ENCODE measurements at places on chromosomes 3 and 15.

DNA sequence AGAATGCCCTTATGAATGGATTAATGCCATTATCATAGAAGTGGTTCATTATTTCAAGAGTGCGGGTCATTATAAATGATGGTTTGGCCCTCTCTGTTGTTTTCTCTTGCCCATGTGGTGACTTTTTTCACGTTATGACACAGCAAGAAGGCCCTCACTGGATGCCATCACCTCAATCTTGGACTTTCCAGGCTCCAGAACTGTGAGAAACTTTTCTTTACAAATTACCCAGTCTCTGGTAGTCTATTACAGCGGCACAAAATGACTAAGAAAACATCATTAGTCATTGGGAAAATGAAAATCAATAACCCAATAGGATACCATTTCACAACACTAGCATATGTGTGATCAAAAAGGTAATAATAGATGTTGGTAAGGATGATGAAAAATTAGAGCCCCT lies 119.0 kb upstream of the LPP start:
- no peak for DNase-seq

- DNase-seq = no peak
These were observed 54.3 kb downstream of the DNAJB8 start for GRCh38 chr3:128412180-128413002.

- DNase-seq = no peak
These were observed 156.7 kb upstream of the MEF2A start for GRCh38 chr15:99409097-99409473.

GRCh38 chr3:46612324-46612723 lies at the start of gene FAM240A:
Gene FAM240A, plus strand, starts transcription at chr3:46612525. Its CDS starts 159 bp downstream, at chr3:46612684.
- DNase-seq = no peak

DNA sequence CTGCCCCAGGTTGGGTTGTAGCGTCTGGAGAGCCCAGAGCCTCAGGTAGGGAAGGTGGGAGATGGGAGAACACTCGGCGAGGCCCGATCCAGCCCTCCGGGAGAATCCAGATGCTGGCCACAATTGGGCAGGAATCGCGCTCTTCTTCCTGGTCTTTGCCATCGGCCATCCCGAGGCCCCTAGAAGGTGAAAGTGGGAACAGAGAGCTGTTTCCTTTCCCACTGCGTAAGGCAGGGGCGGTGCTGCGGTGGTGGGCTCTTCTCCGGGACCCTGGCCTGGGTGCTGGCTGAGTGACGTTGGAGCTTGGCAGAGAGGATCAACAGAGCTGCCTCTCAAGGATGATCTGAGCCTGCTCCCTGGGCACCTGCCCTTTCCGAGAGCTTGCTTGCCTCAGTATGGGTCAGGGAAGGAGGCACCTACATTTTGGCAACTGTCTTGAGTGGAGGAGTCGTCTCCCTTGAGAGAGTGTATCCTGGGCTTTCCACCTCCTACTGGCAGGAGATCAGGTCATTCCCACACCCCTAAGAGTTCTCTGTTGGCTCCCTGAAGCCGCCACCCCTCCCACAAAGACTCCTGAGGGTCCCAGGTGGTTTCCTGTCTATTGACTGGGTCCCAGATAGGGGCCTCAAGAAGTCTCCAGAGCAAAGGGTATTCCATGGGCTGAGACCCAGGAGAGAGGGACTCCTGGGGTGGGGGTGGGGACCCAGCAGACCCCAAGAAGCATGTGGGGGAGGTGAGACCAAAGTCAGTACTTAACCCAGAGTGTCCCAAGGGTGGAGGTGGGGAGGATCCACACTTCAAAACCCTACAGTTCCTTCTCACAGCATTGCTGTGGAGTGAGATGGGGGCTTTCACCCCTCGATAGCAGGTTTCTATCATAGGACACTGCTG lies 1.6 kb downstream of the C15orf39 start:
- DNase-seq = no peak

- DNase-seq = no peak
These were observed 109.5 kb downstream of the DPH6 start for GRCh38 chr15:35436422-35436821.

- no peak for DNase-seq
These were observed 317.7 kb upstream of the TPRG1 start for GRCh38 chr3:188853856-188854771.

- no peak for DNase-seq
These were observed 31.1 kb downstream of the TNK2 start for GRCh38 chr3:195877136-195877715.

DNA sequence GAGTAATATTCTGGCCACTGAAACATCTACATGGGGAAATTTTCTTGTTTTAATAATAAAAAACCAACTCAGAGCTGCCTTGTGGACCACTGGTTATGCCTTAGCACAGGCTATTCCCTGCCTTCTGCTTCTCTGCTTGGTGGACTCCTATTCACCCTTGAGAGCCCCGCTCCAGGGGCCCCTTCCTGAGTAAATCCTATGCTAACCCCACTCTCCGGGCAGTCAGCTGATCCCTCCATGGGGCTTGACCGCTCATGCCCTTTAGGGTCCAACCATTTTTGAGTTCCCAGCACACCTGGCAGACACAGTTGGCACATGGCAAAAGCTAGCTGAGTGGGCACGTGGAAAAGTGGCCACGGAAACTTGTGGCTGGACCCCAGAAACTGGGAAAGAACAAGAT lies 38.2 kb downstream of the ATP2B2 start:
- no peak for DNase-seq

- DNase-seq = no peak
These were observed 29.9 kb upstream of the TTC14 start for GRCh38 chr3:180571831-180572598.

DNA sequence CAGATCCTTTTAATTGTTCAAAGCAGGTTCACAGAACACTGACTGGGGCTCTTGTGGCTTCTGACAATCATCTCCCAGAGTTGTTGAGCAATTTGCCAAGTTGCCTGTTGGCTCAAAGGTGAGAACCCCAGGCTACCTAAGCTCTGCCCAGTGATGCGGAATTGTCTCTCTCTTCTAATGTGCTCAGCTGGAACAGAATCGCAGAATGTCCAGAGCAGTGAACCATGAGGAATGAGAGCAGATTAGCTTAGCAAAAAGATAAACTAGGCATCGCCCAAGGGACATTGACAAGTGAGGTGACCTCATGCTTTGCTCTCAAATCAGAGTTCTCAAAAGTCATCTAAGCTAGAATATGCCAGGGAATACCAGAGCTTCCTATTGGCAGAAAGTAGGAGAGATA lies 148.1 kb downstream of the WDR76 start:
- no peak for DNase-seq

DNA sequence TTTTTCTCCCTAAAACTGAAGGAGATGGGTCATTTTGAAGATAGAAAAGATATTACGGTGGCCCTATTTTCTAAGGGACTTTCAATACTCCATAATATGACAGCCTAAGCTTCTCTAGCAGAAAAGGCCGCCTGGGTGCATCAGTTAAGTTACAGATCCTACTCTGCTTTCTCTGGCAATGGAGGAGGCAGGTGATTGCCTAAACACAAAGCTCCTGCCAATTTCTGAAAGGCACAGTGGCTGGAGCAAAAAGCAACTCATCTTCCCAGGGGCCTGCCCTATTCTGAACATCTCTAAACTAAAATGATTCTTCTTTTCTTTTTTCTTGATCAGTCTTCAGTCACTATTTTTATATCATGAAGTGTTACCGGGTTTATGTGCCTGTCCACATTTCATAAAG lies 276.7 kb downstream of the CNTN4 start:
- no peak for DNase-seq

- DNase-seq = no peak
These were observed 118.7 kb upstream of the PTPRG start for GRCh38 chr3:61442696-61443095.

DNA sequence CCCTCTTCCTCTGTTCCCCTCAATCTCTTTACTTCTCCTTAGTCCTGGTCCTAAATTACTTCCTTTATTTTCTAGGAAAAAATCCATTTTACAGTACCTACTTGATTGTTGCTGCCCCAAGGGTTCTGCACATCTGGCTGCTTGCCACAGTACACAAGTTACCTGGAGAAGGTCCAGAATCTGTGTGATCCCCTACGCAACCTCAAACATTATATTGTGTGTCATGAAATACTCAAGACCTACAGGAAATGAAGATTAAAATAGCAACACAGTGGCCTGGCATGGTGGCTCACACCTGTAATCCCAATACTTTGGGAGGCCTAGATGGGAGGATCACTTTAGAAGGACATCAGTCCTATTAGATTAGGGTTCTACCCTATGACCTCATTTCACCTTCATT lies 48.7 kb downstream of the PRKAR2A start:
- no peak for DNase-seq

GRCh38 chr15:74121039-74121438 lies 9.3 kb upstream of the ISLR2 start:
- DNase-seq = no peak

GRCh38 chr15:89766357-89767311 lies 9.5 kb upstream of the MESP2 start:
- no peak for DNase-seq

GRCh38 chr3:127541320-127541719 lies 49.2 kb downstream of the TPRA1 start:
- no peak for DNase-seq

- no peak for DNase-seq
These were observed 46.9 kb downstream of the COMMD2 start for GRCh38 chr3:149705416-149705815.

GRCh38 chr3:141448606-141449220 lies 38.1 kb upstream of the RASA2 start:
- DNase-seq = no peak

DNA sequence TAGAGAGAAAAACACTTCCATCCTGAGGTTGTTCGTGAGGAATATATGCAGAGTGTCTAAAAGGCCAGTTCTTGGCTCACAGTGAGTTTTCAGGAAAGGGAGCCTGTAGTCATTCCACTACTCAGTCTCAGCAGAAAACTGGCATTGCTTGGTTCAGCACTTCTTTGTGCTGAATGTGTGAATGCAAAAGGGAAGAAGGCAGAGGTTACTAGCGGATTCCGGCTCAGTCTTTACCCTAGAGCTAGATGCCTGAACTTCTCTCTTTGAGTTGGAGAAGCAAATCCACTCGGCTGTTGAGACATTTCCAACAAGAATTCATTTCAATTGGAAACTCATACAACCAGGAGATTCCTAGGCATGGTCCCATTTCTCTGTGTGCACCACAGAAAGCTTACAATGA lies 23.1 kb upstream of the FRMD4B start:
- DNase-seq = no peak

GRCh38 chr3:120263792-120264191 lies 21.2 kb downstream of the GPR156 start:
- no peak for DNase-seq

GRCh38 chr15:64246364-64247189 lies 83.8 kb upstream of the PPIB start:
- peak; percentile 41 for DNase-seq

GRCh38 chr3:11438646-11439045 lies 166.4 kb downstream of the ATG7 start:
- DNase-seq = no peak

- DNase-seq = no peak
These were observed 26.1 kb downstream of the GRK7 start for GRCh38 chr3:141789281-141789680.

GRCh38 chr15:28017423-28017924 lies 81.6 kb downstream of the OCA2 start:
- DNase-seq = no peak

- no peak for DNase-seq
These were observed 156.7 kb downstream of the TMCO5A start for GRCh38 chr15:38091078-38091645.

DNA sequence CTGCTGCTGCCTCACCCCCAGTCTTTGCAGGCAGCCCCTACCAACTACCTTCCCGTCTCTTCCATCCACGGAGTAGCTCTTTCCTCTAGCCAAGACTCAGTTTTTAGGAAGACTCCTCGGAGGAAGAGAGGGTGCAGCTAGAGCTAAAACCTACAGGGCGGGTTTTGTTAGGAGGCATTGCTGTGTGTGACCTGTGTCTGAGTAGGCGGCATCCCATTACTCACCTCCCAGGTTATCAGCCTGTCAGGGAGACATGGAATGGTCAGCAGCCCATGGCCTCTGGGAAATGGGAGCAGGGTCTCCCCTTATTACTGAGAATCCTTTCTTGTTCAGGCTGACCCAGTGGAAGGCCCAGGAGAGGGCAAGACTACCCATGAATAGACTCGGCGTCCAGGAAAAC lies 43.8 kb upstream of the FGD5 start:
- DNase-seq = no peak

DNA sequence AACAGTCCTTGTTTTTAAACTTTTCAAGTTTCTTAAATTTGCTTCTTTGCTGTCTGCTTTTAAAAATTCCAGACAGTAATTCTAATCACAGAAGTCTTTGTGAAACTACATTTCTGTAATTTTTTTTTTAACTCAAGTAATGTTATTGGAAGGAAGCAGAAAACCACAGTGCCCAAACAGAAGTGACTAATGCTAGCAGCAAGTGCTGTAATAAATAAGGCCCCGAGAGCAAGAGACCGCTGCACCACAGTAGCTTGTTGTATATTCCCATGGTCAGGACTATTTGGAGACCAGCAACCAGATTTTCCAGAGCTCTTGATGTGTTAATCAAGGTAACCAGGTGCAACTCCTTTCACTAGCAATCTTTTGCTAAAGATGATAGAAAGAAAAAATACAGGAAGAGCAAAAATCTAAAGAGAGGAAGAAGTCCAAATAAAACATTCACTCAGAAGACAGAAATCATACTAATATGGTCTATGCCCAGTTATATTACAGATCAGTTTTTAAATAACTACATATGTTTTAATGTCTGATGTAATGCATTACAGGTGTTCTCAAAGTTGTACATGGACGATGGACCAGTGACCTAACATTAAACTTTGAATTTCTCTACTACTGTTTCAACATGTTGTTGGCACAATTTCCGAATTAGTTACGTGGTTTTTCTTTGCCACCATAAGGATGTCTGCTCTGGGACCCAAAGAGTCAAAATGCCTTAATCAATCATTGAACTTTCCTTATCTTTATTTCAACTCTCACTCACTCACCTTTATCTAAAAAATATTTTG lies 36.4 kb downstream of the WWTR1 start:
- no peak for DNase-seq

- DNase-seq = no peak
These were observed 540.1 kb downstream of the NTRK3 start for GRCh38 chr15:87716422-87716821.

GRCh38 chr3:190733591-190734146 lies 128.8 kb downstream of the GMNC start:
- no peak for DNase-seq

- no peak for DNase-seq
These were observed 408 bp upstream of the ARPP21 start for GRCh38 chr3:35638980-35639253.

DNA sequence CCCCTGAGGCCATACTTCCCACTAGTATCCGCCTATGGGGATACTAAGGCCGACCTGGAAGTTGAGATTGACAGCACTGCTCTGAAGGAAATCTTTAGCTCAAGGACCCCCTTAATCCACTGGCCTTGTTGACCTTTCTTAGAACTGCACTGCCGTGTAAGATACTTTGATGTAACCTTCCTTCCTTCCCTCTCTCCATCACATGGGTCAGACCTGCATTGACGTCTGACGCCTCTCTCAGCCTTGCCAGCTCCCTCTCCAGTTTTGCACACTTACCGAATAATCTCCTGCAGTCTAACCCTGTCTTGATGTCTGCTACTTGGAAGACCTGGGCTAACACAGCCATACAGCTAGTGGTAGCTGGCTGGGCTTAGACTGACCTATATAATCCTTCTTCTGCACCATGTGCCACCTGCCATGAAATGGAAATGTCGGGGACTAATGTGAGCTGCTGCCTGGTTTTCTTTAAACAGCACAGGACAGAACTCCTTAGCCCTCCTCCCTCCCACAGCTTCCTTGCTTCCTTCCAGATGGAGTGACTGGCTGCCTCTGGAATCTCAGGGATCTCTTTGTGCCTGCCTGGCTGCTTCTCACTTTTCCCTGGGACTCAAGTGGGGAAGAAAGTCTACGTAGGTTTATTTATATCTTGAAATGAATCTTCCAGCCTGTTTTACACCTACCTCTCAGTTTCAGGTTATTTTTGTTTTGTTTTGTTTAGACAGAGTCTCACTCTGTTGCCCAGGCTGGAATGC lies 39.2 kb upstream of the HERC1 start:
- DNase-seq = no peak

All from activated T-cell treated with anti-CD3 and anti-CD28 coated beads for 48 hours (primary cell).